ENCODE measurements at places on chromosomes 4 and X. TPM values are rescaled to one million over a fixed set of nuclear protein-coding genes. Genes with fewer than 3 reads are reported as not detected.

DNA sequence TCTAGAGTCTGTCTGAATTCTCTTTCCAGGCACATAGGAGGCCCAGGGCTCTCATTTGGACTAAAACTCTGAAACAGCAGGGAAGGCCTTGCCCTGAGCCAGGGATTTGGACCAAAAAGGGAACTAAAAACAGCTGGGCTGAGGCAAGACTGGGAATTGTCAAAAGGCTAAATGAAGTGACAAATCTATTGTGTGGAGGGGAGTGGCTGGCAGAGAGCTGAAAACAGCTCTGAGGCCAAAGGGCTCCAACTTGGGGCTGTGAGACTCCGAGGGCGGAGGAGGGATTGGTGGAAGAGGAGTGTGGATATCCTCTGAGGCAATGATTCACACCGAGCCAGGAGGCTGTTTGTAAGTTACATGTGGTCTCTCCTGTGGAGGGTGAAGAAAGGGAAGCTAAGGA is 63.2 kb downstream of the PHEX start:
- no peak for DNase-seq
- H3K4me1 ChIP-seq: no peaks in the 10 kb centered on the region
- H3K27ac ChIP-seq: no peak overlapping the region
- no peak overlapping the region for H3K4me3 ChIP-seq

- no peaks in the 10 kb centered on the region for H3K4me1 ChIP-seq
- no peaks in the 10 kb centered on the region for H3K36me3 ChIP-seq
- H3K27ac ChIP-seq: no peak overlapping the region
- no peak for DNase-seq
- no peaks in the 10 kb centered on the region for H3K27me3 ChIP-seq
These were observed 72.0 kb upstream of the DCLK2 start for GRCh38 chr4:150006197-150006596.

The TMEM156 gene
- total RNA-seq: 0.62 TPM

The ODAM gene
- total RNA-seq: 2.6 TPM

The KDR gene
- 55.8 TPM for total RNA-seq

The SMIM10L2A gene
- total RNA-seq: 1.7 TPM

Measured in lower lobe of right lung (tissue), 2 donors.